Breast epithelium (tissue), 4 donors: ENCODE measurements at places on chromosomes 5 and 9. TPM values are rescaled to one million over a fixed set of nuclear protein-coding genes. Genes with fewer than 3 reads are reported as not detected.

- H3K4me3 ChIP-seq = peak overlapping the region; percentile 70
- H3K27me3 ChIP-seq = no peaks in the 10 kb centered on the region
- peaks cover 8% of the 10 kb centered on the region for H3K4me1 ChIP-seq
- no peak overlapping the region for H3K27ac ChIP-seq
- no peak for DNase-seq
- H3K36me3 ChIP-seq = no peaks in the 10 kb centered on the region
Observed at GRCh38 chr5:114360816-114361723, 800 bp upstream of the KCNN2 start.

DNA sequence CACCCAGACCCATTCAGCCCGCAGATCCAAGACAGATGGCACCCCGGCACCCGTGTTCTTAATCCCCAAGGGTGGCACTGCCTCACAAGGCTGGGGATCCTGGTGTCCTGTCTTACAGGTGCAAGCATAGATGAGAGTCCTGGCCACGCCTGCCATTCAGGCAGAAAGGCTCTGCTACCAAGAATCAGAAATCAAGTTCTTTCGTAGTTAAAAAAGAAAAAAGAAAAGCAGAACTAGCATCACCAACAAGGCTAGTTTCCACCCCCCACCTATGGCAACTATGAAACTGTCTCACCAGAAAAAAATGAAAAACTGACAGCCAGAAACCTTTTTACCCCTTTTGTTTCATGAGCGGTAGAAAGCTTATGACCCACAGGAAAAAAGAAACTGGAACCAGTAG lies 170.4 kb downstream of the SYK start:
- no peak overlapping the region for H3K4me3 ChIP-seq
- no peak overlapping the region for H3K27ac ChIP-seq
- H3K27me3 ChIP-seq = no peaks in the 10 kb centered on the region

DNA sequence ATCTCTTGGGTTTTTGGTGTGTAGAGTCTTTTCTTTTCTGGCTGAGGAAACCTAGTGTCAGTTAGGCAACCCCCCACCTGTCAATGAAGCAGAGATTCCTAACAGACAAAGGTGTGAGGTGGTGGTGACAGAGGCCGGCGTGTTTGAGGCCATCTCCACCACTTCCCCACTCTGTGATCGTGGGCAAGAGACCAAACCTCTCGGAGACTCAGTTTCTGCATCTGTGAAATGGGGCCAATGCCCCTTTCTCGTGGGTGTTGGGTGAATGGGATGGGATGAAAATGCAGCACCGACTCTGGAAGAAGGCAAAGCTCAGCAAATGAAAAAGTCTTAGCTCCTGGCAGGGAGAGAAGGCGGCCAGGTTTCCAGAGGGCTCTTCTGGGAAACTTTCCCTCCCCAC lies 807 bp downstream of the FAM163B start:
- no peaks in the 10 kb centered on the region for H3K36me3 ChIP-seq
- no peaks in the 10 kb centered on the region for H3K4me1 ChIP-seq
- H3K27me3 ChIP-seq = peaks cover 2% of the 10 kb centered on the region

DNA sequence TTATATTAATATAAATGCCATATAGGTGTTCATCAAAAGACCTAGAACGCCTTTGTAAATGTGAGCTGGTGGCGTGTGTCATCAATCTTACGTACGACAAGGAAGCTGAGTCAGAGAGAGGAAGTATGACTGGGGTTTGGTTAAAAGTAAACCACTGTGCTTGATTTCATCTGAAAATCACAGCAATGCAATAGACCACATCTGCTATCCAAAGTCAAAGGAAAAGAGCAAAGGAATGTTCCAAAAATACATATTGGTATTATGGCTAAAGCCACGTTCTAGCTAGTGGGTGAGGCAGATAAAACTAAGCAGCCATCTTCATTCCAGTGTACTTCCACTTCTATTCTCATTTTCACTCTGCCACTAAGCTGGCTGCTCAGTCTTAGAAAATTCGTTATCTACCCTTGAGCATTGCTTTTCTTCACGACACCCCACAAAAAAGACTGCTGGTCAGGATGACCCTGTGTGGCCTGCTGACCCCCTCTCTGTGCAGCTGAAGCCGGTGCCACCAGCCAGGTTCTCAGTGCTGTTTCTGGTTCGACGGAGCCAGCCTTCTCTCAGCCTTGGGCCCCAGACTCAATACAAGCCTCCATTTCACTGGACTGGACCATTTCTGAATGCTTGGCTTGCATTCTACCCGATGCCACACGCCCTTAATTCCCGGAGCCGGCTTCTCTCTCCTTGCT lies 23.8 kb downstream of the SHC3 start:
- no peak for DNase-seq
- H3K4me3 ChIP-seq = no peak overlapping the region
- H3K36me3 ChIP-seq = no peaks in the 10 kb centered on the region
- no peaks in the 10 kb centered on the region for H3K4me1 ChIP-seq
- H3K27ac ChIP-seq = no peak overlapping the region

DNA sequence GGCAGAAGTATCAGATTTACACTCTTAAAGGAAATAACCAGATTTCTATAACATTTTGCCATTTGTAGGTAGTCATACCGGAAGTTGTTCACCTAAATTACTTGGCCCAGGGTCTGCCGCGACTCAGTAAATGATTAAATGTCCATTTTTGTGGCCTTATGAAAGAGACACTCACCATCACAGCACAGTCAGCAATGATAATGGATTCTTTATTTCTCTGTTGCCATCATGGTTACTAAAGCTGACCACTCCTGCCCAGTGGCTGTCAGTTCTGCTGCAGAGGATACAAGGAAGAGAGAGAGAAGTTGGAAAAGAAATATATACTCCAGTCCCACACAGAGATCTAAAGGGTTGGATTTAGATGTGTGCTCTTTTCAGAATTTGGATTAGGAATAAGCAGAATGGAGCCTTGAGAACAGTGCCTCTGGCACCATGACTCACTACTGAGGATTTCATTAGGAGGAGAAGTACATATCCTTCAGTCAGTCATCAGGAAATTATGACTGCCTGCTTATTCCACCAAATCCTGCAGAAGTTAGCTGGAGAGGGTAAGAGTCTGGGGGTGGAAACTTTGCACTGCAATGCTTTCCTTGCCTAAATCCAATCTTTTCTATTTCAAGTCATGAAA lies 72.8 kb upstream of the EFNA5 start:
- H3K27ac ChIP-seq = no peak overlapping the region
- H3K4me3 ChIP-seq = no peak overlapping the region
- no peaks in the 10 kb centered on the region for H3K4me1 ChIP-seq
- DNase-seq = no peak
- no peaks in the 10 kb centered on the region for H3K36me3 ChIP-seq
- no peaks in the 10 kb centered on the region for H3K27me3 ChIP-seq

DNA sequence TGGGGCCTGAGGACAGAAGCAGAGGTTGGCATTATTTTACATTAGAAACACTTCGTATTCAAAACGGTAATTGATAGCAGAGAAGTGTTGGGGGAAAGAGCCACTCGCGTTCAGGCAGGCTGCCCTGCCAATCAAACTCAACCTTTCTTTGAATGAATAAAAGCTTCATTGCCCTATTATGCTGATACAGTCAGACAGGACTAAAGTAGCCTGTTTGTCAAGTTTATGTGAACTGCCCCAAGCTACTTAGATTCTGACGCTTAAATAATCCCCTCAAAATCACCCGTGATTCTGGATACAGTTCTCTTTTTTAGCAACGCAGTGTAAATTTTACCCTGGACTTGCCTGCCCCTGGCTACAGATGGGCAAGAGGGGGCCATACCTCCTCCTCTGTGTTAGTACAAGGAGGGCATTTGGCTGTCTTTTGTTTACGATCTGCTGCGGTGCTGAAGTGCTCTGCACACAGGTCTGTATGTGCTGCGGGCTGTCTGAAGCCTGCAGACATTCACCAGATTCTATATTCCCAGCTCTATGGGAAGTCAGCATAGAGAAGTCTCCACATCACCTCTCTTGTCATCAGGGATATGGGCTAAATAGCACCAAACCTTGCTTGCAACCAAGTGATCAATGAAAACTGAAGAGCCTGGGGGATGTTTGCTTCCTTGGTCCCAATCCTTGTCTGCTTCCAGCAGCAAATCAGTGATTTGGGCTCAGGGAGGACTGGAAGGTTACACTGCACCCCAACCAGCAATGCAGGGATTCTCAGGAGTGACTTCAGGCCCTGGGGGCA lies 218.4 kb downstream of the EBF1 start:
- no peak for DNase-seq
- H3K27me3 ChIP-seq = no peaks in the 10 kb centered on the region
- no peak overlapping the region for H3K27ac ChIP-seq
- H3K36me3 ChIP-seq = no peaks in the 10 kb centered on the region

- no peak for DNase-seq
- no peak overlapping the region for H3K4me3 ChIP-seq
- no peak overlapping the region for H3K27ac ChIP-seq
- no peaks in the 10 kb centered on the region for H3K36me3 ChIP-seq
Observed at GRCh38 chr5:64634997-64635686, 55.2 kb upstream of the SHISAL2B start.

GRCh38 chr5:62376064-62376463 lies 27.6 kb downstream of the DIMT1 start:
- peaks cover 6% of the 10 kb centered on the region for H3K36me3 ChIP-seq
- H3K4me1 ChIP-seq = no peaks in the 10 kb centered on the region
- no peak for DNase-seq
- H3K27ac ChIP-seq = no peak overlapping the region
- H3K27me3 ChIP-seq = no peaks in the 10 kb centered on the region

- no peaks in the 10 kb centered on the region for H3K36me3 ChIP-seq
- DNase-seq = no peak
- H3K4me3 ChIP-seq = no peak overlapping the region
- H3K4me1 ChIP-seq = no peaks in the 10 kb centered on the region
- no peaks in the 10 kb centered on the region for H3K27me3 ChIP-seq
- no peak overlapping the region for H3K27ac ChIP-seq
Observed at GRCh38 chr9:96318921-96319565, 17.1 kb upstream of the HSD17B3 start.

DNA sequence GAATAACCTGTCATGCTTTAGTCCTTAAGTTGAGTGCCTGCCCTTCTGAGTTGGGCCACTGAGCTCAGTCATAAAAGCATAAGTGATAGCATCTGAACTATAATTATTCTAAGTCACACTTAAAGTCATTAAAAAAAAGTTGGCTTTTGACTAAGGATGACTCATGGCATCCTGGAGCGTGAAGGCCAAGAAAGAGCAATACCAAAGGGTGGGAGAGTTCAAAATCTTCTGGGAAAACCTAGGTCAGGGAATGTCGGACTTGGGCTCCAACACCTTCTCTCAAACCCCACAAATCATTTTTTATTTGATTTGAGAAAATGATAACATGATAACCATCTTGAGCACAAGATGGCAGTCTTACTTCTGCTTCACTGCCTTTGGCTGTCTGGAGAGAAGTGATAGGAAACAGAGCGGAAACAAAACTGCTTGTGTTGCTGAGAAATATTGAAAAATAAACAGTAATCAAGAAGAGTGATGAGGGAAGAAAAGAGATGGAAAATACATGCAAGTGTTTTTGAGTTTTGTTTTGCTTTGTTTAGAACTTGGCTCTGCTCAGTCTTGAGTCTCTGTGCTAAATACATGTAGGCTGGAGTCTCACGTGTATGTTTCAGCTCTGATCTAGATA lies 16.9 kb upstream of the NTRK2 start:
- no peak overlapping the region for H3K27ac ChIP-seq
- no peak overlapping the region for H3K4me3 ChIP-seq
- DNase-seq = no peak
- no peaks in the 10 kb centered on the region for H3K36me3 ChIP-seq

GRCh38 chr9:71552480-71552879 lies 215.8 kb downstream of the CEMIP2 start:
- no peaks in the 10 kb centered on the region for H3K36me3 ChIP-seq
- no peaks in the 10 kb centered on the region for H3K27me3 ChIP-seq
- H3K4me3 ChIP-seq = no peak overlapping the region
- no peaks in the 10 kb centered on the region for H3K4me1 ChIP-seq

GRCh38 chr9:2964470-2964869 lies 120.6 kb upstream of the PUM3 start:
- no peaks in the 10 kb centered on the region for H3K4me1 ChIP-seq
- H3K27ac ChIP-seq = no peak overlapping the region
- H3K4me3 ChIP-seq = no peak overlapping the region
- no peaks in the 10 kb centered on the region for H3K36me3 ChIP-seq
- H3K27me3 ChIP-seq = no peaks in the 10 kb centered on the region

- H3K4me1 ChIP-seq = no peaks in the 10 kb centered on the region
- no peak for DNase-seq
- no peak overlapping the region for H3K4me3 ChIP-seq
- H3K27me3 ChIP-seq = no peaks in the 10 kb centered on the region
- H3K27ac ChIP-seq = no peak overlapping the region
- H3K36me3 ChIP-seq = no peaks in the 10 kb centered on the region
Observed at GRCh38 chr5:90967851-90968250, 409.3 kb downstream of the ADGRV1 start.

- DNase-seq = no peak
- no peak overlapping the region for H3K27ac ChIP-seq
- H3K4me1 ChIP-seq = no peaks in the 10 kb centered on the region
Observed at GRCh38 chr9:81634915-81635516, 54.3 kb downstream of the TLE1 start.

DNA sequence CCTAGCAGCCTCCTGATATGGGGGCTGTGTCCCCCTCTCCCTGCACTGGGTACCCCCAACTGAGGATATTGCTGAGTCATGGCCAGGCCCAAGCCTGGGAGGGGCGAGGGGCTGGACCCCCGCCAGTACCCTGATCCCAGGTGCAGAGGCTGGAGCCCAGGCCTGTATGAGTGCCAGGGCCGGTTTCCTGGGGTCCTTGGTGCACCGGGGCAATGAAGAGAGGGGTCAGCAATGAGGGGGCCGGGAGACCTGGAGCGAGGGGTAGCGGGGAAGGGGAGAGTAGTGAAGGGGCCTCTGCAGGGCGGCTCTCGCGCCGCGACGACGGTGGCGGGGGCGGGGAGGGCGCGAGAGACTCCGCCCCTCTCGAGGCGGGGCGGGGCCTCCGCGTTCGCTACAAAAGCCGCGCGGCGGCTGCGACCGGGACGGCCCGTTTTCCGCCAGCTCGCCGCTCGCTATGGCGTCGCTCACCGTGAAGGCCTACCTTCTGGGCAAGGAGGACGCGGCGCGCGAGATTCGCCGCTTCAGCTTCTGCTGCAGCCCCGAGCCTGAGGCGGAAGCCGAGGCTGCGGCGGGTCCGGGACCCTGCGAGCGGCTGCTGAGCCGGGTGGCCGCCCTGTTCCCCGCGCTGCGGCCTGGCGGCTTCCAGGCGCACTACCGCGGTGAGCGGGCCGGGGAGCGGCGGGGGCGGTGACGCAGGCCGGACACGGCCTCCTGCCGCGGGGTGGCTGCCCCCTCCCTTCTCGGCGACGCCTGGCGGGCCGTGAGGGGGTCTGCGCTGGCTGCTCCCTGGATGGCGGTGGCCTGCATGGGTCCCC lies at the start of gene SQSTM1:
SQSTM1 (plus strand) TSS at position 423 of the 815 bp plus-strand sequence; CDS start at position 455, 32 bp downstream.
- H3K27me3 ChIP-seq = no peaks in the 10 kb centered on the region
- DNase-seq = peak; percentile 75
- peak within 1 kb of the TSS; percentile 100 for H3K27ac ChIP-seq
- peak within 1 kb of the TSS; percentile 100 for H3K4me3 ChIP-seq

PCDHGA11 gene
- total RNA-seq = 9.7 TPM

CDC20B gene
- not detected for total RNA-seq

PITX1 gene
- 0.15 TPM for total RNA-seq

PDE8B gene
- total RNA-seq = 57.1 TPM

MARCOL gene
- not detected for total RNA-seq

SV2C gene
- total RNA-seq = 0.59 TPM

TMEM245 gene
- 95.7 TPM for total RNA-seq

OBP2B gene
- 0.98 TPM for total RNA-seq

PCDHGB2 gene
- total RNA-seq = 10.5 TPM

LCN9 gene
- total RNA-seq = not detected

GLDC gene
- total RNA-seq = 2.6 TPM

PRLR gene
- total RNA-seq = 78.0 TPM

CTSV gene
- total RNA-seq = 15.4 TPM

TTC16 gene
- total RNA-seq = 0.59 TPM

CDKN2A gene
- 19.3 TPM for total RNA-seq
